ENCODE measurements at places on chromosomes 2 and 18. TPM values are rescaled to one million over a fixed set of nuclear protein-coding genes. Genes with fewer than 3 reads are reported as not detected.

PROKR1 gene
- total RNA-seq = not detected

PCARE gene
- not detected for total RNA-seq

TEKT4 gene
- total RNA-seq = not detected

GCG gene
- not detected for total RNA-seq

DLGAP1 gene
- 1.5 TPM for total RNA-seq

GRCh38 chr18:74546751-74547530, 12.6 kb downstream of the CNDP1 start:
- H3K4me1 ChIP-seq = no peaks in the 10 kb centered on the region
- H3K27me3 ChIP-seq = peaks cover 6% of the 10 kb centered on the region
- no peaks in the 10 kb centered on the region for H3K36me3 ChIP-seq

DNA sequence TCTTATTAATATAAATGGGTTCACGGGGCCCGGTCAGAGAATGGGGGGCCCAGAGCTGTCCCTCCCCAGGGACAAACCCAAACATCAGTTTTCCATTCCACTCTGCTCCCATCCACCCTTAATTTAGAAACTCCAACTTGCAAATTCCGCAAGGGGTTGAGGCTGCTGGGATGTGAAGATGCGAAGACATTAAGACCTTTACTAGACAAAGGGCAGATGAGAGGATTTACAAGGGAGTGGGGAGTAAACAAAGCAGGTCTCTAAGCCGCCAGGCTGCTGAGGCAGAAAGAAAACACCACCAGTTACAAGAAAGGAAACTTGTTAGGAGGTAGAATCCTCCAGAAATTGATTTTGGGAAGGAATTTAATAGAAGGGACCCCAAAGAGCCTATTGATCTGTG, 33.1 kb downstream of the MARCO start:
- no peaks in the 10 kb centered on the region for H3K27me3 ChIP-seq
- no peaks in the 10 kb centered on the region for H3K36me3 ChIP-seq
- DNase-seq = no peak
- no peak overlapping the region for H3K4me3 ChIP-seq
- H3K4me1 ChIP-seq = no peaks in the 10 kb centered on the region
- no peak overlapping the region for H3K27ac ChIP-seq

GRCh38 chr18:13420969-13421686, 202.6 kb downstream of the LDLRAD4 start:
- no peak for DNase-seq
- H3K27ac ChIP-seq = no peak overlapping the region
- H3K36me3 ChIP-seq = no peaks in the 10 kb centered on the region

GRCh38 chr2:49248506-49248905, 94.2 kb upstream of the FSHR start:
- no peaks in the 10 kb centered on the region for H3K4me1 ChIP-seq
- no peaks in the 10 kb centered on the region for H3K36me3 ChIP-seq
- no peaks in the 10 kb centered on the region for H3K27me3 ChIP-seq
- no peak overlapping the region for H3K27ac ChIP-seq
- H3K4me3 ChIP-seq = no peak overlapping the region
